ENCODE measurements at places on chromosomes 12 and 14.

- no peak for DNase-seq
Observed at GRCh38 chr14:61003571-61003970, 22.5 kb downstream of the SLC38A6 start.

DNA sequence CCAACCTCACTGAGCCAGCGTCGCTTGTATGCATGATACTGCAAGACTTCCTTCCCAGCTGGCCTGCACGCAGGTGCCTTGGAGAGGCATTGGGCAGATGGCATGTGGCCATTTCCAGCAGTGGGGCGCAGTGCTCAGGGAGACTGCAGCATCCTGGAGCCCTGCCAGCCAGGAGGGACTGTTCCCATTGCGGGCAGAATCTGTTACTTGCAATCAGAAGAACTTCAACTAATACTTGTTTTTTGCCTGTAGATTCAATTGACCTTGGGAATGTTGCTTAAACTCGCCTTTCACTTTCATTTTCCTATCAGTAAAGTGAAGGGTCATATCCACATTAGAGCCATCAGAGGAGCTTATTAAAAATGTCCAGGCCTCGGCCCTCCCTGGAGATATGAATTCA lies 29.8 kb downstream of the ANKRD9 start:
- DNase-seq, result no peak

DNA sequence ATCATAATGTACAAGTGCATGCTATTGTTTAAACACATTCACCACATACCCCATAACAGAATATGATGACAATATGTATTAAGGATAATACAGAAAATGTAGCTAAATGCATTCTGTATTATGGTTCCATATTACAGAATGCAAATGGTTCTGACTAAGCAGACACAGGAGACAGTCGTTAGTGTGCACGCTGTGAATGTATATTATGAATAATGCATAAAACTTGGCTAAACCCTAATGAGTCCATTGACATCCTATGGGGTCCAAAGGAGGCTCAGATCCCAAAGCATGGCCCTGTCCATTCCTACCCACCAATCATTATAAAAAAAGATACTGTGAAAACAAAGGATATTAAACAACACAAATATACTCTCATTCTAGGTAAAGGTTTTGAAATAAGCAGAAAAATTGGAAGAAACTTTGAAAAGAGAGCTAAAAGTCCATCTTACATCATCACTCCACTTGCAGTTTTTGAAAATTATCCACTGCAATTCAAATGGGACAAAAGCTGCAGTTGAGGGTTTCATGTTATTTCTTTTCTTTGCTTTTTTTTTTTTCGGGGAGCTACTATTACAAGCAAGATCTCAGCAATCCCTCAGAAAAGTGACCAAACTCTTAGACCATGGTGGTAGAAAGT lies 415.1 kb downstream of the BCAT1 start:
- no peak for DNase-seq

GRCh38 chr12:49662998-49663843 lies 39.9 kb downstream of the PRPF40B start:
- DNase-seq, result no peak

GRCh38 chr12:79019672-79020071 lies 155.1 kb downstream of the SYT1 start:
- no peak for DNase-seq

DNA sequence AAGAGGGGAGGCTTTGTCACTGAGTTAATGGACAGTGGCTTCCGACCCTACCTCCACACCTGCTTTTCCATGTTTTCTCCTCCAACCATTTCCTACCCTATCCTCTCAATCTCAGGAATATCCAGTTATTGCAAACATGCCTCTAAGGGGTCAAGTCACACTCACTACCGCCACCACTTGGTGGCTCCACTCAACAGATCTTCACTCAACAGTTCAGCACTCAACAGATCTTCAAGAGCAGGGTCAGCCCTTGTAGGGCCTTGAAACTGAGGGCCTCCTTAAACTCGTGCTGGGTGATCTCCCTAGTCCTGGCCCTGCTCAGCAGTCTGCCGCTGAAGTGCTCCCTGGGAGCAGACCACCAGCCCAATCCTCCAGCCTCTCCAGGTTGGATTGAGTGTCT lies 14.2 kb downstream of the ZNF641 start:
- no peak for DNase-seq

DNA sequence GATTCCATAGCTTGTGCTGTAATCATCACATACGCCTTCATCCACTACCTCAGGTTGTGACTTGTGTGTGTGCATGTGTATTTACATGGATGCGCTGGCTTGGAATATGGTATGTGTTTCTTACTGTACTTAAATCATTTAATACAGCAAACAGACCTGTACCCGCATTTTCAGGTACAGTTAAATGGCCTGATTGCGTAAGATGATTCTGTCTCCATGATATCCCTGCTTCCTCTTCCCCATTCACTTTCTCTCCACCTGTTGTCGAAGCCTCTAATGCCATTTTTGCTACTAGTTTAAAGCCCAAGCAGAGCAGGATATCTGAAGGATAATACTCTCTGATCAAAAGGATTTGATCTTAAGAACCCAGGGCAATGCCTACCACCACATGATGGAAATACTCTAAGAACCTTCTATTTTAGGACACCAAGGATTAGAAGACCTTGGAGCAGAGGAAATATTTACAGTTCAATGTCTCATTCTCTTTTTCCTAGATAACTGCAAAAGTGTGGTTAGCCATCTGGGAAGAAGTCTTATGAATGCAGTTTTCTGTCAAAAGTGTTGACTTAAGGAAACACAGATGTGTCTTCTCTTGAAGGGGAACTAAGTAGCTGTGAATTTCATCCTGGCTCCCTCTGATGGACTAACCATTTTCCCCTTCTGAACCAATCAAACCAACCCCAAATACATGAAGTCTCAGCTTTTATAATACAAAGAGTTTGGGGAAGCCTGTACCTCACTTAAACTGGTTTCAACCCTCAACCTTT lies 78.7 kb downstream of the HELB start:
- DNase-seq, result no peak

DNA sequence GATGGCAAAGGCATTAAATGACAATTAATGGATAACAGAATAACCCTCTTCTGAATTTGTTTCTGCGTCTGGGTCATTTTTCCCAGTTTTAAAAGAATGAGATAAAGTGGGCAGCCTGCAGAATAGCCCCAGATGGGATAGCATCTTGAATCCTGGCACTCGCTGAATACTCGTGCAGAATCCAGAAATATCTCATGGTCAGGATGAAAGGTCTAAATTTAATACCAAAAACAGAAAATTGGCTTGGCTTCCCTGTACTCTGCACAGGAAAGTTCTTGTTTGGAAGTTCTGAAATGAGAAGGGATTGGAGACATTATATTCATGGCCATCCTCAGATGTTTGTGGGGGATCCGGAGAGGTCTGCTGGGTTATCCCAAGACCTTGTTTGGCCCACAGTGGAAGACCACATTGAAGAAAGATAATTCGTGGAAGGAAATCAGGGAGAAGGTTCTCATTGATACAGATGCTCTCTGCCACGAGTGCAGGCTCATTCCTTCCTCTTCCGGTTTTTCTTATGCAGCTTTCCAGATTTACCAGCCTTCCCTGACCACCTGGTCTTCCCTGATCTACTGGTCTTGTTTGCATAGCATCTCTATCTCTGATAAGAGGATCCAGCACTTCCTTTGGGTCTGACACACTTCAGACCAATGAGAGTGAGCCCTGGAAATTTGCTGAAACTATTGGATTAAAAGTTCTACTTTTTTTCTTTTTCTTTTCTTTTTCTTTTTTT lies 6.0 kb upstream of the IFT81 start:
- DNase-seq, result no peak

DNA sequence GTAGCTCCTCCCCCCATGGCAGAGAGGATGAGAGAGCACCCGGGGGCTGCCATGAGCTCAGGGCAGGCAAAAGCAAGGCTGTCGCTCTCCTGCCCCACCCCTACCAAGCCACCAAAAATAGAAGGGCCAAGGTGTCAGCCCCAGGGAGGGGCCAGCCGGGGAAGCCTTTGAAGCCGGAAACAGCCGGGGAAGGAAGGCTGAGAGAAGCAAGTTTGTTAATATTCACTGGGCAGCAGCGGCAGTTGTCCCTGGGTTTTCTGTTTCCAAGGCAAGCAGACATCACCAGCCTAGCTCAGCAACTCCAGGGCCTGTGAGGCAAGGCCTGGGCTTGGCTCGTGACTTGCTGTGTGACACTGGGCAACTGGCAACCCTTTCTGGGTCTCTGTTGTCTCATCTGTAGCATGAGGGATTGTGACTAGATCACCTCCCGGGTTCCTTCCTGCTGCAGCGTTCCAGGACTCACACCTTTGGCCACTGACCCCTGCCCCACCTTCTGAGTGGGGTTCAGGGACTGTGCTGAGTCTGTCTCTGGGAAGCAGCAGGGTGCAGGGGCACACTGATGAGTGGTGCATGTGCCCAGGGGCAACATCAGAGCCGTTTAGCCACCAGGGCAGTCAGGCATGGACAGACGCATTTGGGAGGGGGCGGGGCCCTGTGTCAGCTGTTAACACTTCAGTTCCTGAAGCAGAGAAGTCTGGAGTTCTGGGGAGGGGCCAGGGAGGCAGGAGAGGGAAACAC lies 24.3 kb downstream of the SYNDIG1L start:
- DNase-seq, result peak; percentile 50

- DNase-seq, result no peak
Observed at GRCh38 chr12:89731614-89732013, 23.0 kb upstream of the ATP2B1 start.

DNA sequence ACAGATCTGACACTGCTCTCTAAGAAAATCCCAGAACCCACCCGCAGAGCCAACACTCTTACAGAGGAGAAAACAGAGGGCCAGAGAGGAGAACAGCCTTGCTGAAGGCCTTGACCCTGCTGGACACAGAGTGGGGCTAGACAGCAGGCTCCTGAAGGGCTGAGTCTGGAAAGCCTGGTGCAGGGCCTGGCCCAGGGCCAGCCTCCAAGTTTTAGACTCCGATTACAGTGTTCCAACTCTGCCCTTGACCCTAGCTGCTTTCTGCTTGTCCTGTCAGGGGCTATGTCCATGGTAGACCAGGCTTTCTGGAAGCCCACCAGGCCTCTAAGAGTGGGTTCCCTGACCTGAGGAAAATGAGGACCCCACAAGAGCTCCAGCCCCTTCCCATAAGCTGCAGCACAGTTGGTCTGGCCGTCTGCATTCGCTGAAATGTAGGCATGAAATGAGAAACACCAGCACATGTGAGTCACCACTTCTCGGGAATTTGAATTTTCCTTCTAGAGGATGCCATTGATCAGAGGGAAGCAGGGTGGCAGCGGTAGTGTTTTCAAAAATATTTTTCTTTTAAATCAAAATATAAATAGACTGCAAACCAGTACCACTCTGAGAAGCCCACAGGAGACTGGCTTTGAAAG lies 154.4 kb downstream of the CALM1 start:
- no peak for DNase-seq

- DNase-seq, result no peak
Observed at GRCh38 chr12:75722714-75723200, 211.3 kb upstream of the KRR1 start.

DNA sequence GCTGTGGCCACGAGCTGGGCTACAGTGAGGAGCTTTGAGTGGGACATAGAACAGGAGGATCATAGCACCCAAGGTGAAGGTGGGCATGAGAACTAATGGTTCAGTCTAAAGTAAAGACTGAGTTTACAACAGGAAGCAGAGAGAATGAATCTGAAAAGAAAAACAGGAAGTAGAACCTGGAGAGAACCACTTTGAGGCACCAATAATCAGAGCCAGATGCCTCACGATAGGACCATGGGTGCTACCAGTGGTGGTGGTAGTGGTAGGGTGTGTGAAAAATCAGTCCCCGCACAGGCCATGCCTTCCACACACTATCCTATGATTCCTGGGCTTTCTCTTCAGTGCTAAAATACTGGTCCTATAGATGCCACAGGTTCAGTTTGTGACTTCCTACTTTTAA lies 293.6 kb downstream of the AKAP6 start:
- DNase-seq, result no peak

- no peak for DNase-seq
Observed at GRCh38 chr14:39367387-39367751, 64.9 kb downstream of the FBXO33 start.

DNA sequence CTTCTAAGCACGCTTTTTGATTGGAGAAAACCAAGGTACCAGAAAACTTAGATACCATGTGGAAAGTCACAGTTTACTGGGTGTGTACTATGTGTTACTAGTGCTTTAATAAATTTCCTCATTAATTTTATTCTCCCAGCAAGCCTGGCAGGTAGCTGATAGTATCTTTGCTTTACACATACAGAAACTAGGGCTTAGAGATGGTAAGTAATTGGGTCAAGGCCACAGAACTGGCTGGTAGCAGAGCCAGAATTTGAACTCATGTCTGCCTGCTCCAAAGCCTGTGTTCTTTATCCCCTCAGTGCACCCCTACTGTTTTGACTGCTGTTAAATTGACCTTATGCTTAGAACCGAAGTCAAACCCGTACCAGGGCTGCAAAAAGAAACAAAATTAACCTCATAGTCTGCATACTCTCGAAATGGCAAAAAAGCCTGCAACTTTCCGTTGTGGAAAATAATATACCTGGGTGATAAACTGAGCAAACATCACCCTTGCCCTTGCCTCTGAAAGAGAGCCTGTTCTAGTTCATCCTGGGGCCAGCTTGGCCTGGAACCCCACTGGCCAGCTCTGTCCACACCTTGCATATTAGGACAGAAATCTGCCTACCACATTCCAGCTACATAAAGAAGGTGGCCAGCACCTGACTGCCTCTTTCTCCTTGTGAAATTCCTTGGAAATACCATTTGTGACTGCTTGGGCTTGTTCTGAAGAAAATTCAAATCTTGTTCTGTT lies 118.9 kb downstream of the ETV6 start:
- DNase-seq, result no peak

- no peak for DNase-seq
Observed at GRCh38 chr12:30437616-30438015, 258.1 kb downstream of the IPO8 start.

DNA sequence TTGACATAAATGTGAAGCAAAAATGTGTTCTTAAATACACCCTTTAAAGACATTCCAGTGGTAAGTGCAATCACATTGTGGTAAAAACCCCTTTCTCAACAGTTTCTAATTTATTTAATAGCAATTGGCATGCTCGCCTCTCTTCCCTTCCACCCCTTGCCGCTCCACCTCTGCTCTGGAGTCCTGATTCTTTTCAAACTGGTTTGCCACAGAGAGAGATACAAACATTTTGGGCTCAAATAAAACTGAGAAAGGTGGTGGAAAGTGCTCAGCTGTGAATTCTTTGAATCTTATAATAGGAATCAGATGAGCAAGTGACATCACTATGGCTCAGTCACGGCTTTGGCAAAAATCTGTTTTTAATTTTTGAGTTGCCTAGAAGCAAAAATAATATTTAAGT lies 993.9 kb downstream of the GALC start:
- DNase-seq, result no peak

GRCh38 chr12:25789541-25789944 lies 168.9 kb upstream of the RASSF8 start:
- no peak for DNase-seq
